Immature natural killer cell (primary cell): ENCODE measurements at places on chromosomes 12 and 14. TPM values are rescaled to one million over a fixed set of nuclear protein-coding genes. Genes with fewer than 3 reads are reported as not detected.

- DNase-seq: no peak
- H3K27me3 ChIP-seq: no peaks in the 10 kb centered on the region
- H3K36me3 ChIP-seq: no peaks in the 10 kb centered on the region
- no peak overlapping the region for H3K4me3 ChIP-seq
Measured at GRCh38 chr14:55973911-55974630, 144.1 kb upstream of the PELI2 start.

- peaks cover 3% of the 10 kb centered on the region for H3K27me3 ChIP-seq
- DNase-seq: no peak
- H3K4me3 ChIP-seq: no peak overlapping the region
- no peak overlapping the region for H3K27ac ChIP-seq
Measured at GRCh38 chr14:51581017-51581881, 70.5 kb upstream of the FRMD6 start.

Gene PAWR
- 2.7 TPM for polyA plus RNA-seq

GRCh38 chr12:40963751-40964150, 224.4 kb upstream of the PDZRN4 start:
- H3K27ac ChIP-seq: no peak overlapping the region
- H3K4me3 ChIP-seq: no peak overlapping the region
- no peaks in the 10 kb centered on the region for H3K27me3 ChIP-seq
- no peak for DNase-seq

DNA sequence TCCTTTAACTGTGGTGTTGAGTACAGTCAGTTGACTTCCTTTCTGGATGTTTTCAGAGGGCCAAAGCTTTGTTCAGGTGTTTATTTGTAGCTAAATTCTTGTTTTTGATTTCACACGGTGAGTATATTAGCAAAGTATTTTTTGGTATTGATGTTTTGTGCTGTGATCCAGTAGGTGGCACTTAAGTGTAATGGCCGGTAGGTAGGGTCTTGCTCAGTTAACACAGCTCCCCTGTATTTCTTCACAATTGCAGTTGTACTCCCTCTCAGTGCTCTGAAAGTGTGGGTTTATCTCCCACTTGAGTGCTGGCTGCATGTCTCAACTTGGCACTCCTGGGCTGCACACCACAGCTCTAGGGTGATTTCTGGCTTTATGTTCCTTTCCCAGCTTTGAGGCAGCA, 339.5 kb downstream of the AEBP2 start:
- H3K4me3 ChIP-seq: no peak overlapping the region
- H3K36me3 ChIP-seq: peaks cover 6% of the 10 kb centered on the region

Gene PTPRR
- polyA plus RNA-seq: 3.0 TPM

Gene GALNT8
- polyA plus RNA-seq: 0.48 TPM

- no peak for DNase-seq
- no peak overlapping the region for H3K4me3 ChIP-seq
- H3K4me1 ChIP-seq: no peaks in the 10 kb centered on the region
- H3K27ac ChIP-seq: no peak overlapping the region
- H3K36me3 ChIP-seq: peaks cover 3% of the 10 kb centered on the region
Measured at GRCh38 chr12:12800406-12801180, 12.6 kb upstream of the DDX47 start.

DNA sequence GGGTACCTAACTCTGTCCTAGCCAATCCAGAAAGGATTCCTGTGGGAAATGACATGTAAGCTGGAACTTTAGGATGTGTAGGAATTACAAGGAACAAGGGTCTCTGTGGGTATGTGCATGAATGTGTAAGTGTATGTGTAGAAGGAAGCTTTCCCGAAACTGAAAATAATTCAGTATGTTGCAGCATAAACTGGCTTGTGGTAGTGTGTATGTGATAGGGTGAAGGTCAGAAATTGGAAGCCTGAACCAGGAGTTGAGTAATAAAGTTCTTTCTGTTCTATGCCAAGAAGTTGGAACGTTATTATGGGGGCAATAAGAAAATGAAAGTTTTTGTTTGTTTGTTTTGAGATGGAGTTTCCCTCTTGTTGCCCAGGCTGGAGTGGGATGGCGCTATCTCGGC, 323.1 kb upstream of the KITLG start:
- no peak overlapping the region for H3K4me3 ChIP-seq
- H3K27ac ChIP-seq: no peak overlapping the region
- no peaks in the 10 kb centered on the region for H3K27me3 ChIP-seq
- H3K36me3 ChIP-seq: no peaks in the 10 kb centered on the region
- no peak for DNase-seq

DNA sequence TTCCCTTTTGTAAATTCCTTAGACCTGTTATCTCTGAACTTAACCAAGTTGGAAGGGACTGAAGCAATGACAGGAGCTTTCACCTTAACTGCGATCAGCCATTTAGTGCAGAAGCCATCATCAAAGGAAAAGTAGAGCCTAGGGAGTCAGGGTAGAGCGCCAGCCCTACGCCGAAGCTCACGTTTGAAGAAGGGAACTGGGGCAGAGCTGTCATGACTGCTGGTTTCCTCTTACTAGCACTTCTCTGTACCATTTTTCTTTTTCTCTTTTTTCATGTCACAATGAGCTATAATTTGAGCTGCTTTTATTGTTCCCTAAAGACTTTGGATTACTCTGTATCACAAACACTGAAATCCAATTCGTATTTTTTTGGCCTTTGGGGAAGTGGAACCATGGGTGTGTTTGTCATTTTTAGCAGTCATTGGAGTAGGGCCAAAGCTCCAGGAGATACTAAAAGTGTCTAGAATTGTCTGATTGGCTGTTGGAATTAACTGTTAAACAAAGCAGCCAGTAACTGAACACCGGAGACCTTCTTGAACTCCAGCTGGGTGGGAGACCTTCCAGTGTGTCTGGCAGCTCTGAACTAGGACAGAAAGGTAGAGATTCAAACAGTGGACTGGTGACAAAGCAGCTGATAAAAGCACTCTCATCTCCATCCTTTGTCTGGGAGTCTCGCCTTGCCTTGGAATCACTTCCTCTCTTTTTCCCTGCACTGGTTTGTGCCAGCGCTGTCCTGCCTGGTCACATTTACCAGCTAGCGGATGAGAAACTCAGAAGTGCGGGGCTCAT, 9.1 kb downstream of the MTRFR start:
- no peaks in the 10 kb centered on the region for H3K27me3 ChIP-seq
- no peak overlapping the region for H3K4me3 ChIP-seq
- H3K36me3 ChIP-seq: no peaks in the 10 kb centered on the region
- DNase-seq: no peak

Gene IAPP
- not detected for polyA plus RNA-seq

- no peak for DNase-seq
- peaks cover 7% of the 10 kb centered on the region for H3K27me3 ChIP-seq
- no peaks in the 10 kb centered on the region for H3K4me1 ChIP-seq
- no peak overlapping the region for H3K27ac ChIP-seq
- no peak overlapping the region for H3K4me3 ChIP-seq
Measured at GRCh38 chr14:76125511-76125910, 26.2 kb upstream of the GPATCH2L start.

Gene POTEM
- not detected for polyA plus RNA-seq

Gene REP15
- not detected for polyA plus RNA-seq

Gene TAC3
- not detected for polyA plus RNA-seq

DNA sequence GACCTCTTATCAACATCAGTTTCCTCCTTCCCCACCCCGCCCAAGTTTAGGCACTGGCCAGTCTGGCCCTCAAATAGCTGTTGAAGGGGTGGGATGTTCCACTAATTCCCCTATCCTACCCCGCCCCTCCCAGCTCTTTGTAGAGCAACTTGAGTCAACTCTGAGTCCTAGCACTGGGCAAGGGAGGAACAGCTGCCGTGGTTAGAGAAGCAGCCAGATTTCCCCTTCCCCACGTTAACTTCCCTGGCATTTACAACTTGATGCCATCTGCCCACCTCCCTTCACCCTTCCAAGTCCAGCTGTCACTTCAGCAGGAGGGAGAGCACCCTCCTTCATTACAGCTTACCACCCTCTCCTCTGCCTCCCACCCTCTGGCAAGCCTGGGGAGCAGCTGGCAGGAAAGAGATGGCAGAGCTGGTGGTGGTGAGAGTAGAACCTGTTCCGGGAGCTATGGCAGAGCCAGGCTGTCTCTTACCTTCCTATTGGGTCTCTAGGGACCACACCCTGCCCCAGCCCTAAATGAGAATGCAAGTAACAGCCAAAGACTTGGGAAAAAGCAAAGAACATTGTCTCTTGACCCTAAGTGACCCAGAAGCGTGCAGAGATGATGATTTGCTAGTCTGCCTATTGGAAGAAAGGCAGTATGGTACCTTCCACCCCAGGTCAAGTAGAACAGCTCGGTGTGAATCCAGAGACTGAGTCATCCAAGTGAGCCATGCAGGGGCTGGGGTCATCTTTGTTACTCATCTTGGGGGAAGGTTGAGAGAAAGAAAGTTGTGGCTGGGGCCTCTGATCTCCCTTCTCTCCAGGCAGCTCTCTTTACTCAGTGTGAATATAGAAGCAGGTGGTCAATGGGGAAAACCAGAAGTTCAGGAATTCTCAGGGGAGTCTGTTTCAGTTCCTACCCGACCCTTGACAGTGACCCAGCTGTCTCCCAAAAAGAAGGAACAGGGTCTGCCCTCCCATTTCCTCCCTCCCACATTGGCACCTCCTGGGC, 1.5 kb downstream of the BLOC1S1 start:
- H3K36me3 ChIP-seq: no peaks in the 10 kb centered on the region
- peaks cover 15% of the 10 kb centered on the region for H3K27me3 ChIP-seq
- H3K4me3 ChIP-seq: peak overlapping the region; percentile 89
- no peak for DNase-seq

Gene PDZRN4
- polyA plus RNA-seq: not detected

Gene RPGRIP1
- 1.9 TPM for polyA plus RNA-seq

Gene ABCD2
- 0.02 TPM for polyA plus RNA-seq

Gene NAP1L1
- 108 TPM for polyA plus RNA-seq

Gene DCAF4
- polyA plus RNA-seq: 0.44 TPM

Gene GYS2
- not detected for polyA plus RNA-seq
